ENCODE measurements at places on chromosomes 4 and X.

- DNase-seq, result no peak
Observed at GRCh38 chr4:112637552-112637866, 566 bp downstream of the LARP7 start.

- DNase-seq, result peak; percentile 37
Observed at GRCh38 chr4:183503497-183504063, 1.3 kb upstream of the ING2 start.

- no peak for DNase-seq
Observed at GRCh38 chr4:83272900-83273299, 11.7 kb downstream of the COQ2 start.

- DNase-seq, result no peak
Observed at GRCh38 chrX:37986893-37987292, 19.5 kb upstream of the SYTL5 start.

DNA sequence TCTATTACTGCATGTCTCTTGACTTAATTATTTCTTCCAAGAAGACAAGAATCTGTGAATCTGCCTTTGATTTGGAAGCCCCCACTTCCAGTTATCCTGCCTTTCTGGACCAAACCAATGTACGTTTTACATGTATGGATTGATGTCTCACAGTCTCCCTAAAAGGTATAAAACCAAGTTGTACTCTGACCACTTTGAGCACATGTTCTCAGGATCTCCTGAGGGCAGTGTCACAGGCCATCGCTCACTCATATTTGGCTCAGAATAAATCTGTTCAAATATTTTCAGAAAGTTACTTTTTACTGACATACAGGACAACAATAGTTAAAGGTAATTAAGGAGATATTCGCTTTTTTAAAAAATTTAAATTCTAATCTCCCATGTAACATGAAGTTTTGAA is 188.6 kb upstream of the CPXCR1 start:
- no peak for DNase-seq
